B cell (primary cell): ENCODE measurements at places on chromosomes 12 and 14. TPM values are rescaled to one million over a fixed set of nuclear protein-coding genes. Genes with fewer than 3 reads are reported as not detected.

The TMEM132C gene
- polyA plus RNA-seq = not detected in 2 replicates

DNA sequence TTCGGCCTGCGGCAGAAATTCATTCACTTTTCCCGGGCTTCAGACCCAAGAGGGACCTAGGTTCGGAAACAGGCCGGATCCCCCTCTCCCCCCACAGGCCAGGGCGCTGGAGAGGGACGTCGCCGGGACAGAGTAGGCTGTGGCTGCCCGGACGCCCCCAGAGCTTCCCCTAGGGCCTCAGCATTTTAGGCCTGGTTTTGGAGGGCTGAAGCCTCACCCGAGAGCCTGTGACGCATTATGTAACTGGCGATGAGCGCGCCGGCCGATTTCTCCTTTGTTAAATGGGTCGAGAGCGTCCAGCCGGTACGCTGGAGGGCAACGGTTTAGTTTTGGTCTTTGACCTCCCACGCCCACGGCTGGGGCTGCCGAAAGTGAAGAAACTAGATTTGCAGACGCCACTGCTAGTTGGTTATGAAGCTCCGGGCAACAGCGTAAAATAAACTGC lies 657 bp downstream of the PEBP1 start:
- DNase-seq = no peak

DNA sequence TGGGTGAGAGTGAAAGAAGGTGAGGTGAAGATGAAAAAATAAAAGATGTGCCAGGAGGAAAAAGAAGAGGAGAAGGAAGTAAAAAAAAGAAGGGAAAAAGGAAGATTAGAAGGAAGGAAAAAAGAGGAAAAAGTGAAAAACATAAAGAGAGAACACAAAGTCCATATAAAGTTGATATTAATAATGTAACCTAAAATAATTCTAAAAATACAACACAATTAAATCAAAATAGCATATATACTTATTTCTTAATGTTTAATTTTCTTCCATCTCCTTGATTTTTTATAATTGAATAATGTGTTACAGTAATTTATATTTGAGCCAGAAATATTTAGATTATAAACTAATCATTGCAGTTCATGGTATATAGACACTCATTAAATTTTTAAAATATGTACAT lies 124.4 kb upstream of the NOVA1 start:
- DNase-seq = no peak

- peak; percentile 40 for DNase-seq
Measured at GRCh38 chr12:123063535-123063934, 83.1 kb downstream of the ARL6IP4 start.

- DNase-seq = no peak
Measured at GRCh38 chr14:32211068-32211404, 8.0 kb upstream of the RNU6-8 start.
